ENCODE measurements at places on chromosomes 3 and 15. TPM values are rescaled to one million over a fixed set of nuclear protein-coding genes. Genes with fewer than 3 reads are reported as not detected.

Gene VGLL3
- total RNA-seq: 1.2 TPM

Gene SLC28A2
- total RNA-seq: not detected

Gene GPR149
- 7.7 TPM for total RNA-seq

Gene NUP210
- total RNA-seq: 6.5 TPM

Gene DIS3L
- 43.2 TPM for total RNA-seq

Gene RASGRF1
- total RNA-seq: 4.5 TPM

Gene PFKFB4
- total RNA-seq: 22.0 TPM

Gene RARRES1
- 4.5 TPM for total RNA-seq

Gene KCNH8
- 11.0 TPM for total RNA-seq

Gene IQCH
- total RNA-seq: 2.9 TPM

Gene FBXW12
- total RNA-seq: 1.6 TPM

DNA sequence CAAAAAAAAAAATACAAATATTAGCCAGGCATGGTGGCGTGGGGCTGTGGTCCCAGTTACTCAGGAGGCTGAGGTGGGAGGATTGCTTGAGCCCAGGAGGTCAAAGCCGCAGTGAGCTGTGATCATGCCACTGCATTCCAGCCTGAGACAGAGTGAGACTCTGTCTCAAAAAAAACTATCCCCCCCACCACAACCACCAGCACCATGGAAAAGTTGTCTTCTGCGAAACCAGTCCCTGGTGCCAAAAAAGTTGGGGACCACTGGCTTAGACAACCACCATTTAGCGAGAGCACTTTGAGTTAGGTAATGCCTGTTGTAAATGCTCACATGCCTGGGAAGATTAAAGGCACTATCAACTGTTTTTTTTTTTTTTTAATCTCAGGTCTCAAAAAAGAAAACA is 15.4 kb downstream of the ARHGAP31 start:
- no peak for DNase-seq

DNA sequence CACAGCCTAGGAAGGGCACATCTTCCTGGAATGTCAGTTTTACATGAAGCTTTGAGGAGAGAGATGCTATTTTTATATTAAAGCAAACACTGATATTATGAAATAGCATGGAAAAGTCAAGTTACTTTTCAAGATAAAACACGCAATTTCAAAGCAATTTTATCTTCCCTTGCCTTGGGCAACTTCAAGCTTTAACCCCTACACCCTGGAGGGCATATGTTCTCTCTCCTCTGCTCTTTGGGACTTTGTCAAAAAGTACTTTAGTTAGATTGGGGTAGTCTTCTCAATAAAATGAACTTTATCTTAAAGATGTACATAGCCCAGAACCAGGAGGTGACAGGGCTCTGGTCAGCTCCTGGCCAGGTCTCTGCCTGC is 86.9 kb upstream of the PLXNA1 start:
- no peak for DNase-seq

- no peak for DNase-seq
These were observed 6.8 kb downstream of the NEIL1 start for GRCh38 chr15:75353604-75354003.

DNA sequence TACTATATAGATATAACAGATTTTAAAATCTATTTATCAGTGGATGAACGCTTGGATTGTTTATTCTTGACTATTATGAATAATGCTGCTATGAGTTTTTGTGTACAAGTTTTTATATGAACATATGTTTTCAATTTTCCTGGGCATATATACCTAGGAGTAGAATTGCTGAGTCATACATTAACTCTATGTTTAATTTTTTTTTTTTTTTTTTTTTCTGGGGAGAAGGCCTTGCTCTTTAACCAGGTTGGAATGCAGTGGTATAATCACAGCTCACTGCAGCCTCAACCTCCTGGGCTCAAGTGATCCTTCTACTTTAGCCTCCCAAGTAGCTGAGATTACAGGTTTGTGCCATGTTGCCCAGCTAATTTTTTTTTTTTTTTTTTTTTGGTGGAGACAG is 9.1 kb downstream of the CIDEC start:
- no peak for DNase-seq

- DNase-seq: no peak
These were observed 64.6 kb upstream of the FHIT start for GRCh38 chr3:61315871-61316270.

GRCh38 chr3:157465741-157466140 is 29.1 kb downstream of the PTX3 start:
- DNase-seq: no peak

GRCh38 chr3:128123538-128124368 is at the start of gene RUVBL1:
Gene RUVBL1 (minus strand): TSS chr3:128123812. CDS start chr3:128123724, 88 bp downstream.
- peak; percentile 97 for DNase-seq

GRCh38 chr3:30170681-30171438 is 435.5 kb upstream of the TGFBR2 start:
- DNase-seq: no peak

DNA sequence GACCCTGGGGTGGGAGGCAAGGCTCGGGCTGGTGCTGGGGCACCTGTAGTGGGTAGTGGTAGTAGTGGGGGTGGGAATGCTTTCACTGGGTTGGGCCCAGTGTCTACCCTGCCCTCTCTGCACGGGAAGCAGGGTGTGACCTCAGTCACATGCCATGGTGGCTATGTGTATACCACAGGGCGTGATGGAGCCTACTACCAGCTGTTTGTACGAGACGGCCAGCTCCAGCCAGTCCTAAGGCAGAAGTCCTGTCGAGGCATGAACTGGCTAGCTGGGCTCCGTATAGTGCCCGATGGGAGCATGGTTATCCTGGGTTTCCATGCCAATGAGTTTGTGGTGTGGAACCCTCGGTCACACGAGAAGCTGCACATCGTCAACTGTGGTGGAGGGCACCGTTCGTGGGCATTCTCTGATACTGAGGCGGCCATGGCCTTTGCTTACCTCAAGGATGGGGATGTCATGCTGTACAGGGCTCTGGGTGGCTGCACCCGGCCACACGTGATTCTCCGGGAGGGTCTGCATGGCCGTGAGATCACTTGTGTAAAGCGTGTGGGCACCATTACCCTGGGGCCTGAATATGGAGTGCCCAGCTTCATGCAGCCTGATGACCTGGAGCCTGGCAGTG is 5.2 kb downstream of the DALRD3 start:
- no peak for DNase-seq

GRCh38 chr3:72753495-72753894 is 94.8 kb downstream of the SHQ1 start:
- no peak for DNase-seq

GRCh38 chr15:91853948-91854638 is 585 bp downstream of the SLCO3A1 start:
- DNase-seq: peak; percentile 66

DNA sequence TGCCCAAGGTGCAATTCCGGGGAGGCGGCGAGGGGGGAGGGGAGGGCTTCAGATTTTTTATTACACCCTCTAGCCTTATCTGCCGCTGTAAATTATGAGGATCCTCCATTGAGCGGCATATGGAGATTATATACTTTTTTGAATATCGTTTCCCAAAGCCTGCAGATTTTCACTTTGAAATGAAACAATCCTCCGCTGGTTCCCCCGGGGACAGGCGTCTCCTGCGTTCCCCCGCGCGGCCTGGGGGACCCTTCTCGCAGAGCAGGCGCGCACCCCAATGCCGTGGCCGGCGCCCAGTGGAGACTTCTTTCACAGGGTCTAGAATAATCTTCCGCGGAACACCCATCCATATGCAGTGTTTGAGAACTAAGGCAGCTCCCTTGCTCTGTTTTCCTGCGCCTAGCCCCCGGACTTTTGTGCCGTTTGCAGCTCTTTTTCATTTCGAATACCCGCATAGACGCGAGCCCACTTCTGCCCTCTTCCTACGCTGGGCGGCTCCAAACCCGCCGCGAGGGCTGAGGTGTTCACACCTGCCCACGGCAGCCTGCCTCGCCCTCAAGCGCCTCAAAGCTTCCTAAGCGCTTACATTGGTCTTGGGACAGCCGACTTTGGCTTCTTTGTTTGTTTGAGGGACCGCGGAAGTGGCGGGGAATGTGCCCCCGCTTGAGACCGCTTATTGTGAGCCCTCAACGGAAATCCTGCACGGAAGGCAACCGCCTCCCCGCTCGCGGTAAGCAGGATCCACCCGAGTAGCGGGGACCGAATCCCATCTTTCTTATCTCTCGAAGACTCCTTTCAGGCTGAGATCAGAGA is 7.5 kb downstream of the SOX14 start:
- no peak for DNase-seq

DNA sequence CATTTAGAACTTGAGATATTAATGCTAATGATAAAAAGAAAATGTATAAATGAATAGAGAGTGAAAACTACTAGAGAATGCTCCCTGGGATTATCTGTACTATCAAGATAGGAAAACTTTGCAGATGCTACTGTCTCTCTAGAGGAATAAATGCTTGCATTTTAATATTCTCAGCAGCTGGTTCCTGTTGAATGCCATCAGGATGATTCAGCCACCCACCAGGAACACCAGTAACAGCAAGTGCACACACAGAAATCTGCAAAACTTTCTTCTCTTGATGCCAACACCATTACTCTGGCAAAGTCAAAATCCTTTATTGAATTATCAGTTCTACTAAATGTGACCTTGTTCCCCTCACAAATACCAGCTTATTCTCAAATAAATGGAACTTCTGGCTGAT is 148.4 kb downstream of the TIGIT start:
- DNase-seq: no peak

- no peak for DNase-seq
These were observed 59.1 kb upstream of the TOP2B start for GRCh38 chr3:25723802-25724201.

DNA sequence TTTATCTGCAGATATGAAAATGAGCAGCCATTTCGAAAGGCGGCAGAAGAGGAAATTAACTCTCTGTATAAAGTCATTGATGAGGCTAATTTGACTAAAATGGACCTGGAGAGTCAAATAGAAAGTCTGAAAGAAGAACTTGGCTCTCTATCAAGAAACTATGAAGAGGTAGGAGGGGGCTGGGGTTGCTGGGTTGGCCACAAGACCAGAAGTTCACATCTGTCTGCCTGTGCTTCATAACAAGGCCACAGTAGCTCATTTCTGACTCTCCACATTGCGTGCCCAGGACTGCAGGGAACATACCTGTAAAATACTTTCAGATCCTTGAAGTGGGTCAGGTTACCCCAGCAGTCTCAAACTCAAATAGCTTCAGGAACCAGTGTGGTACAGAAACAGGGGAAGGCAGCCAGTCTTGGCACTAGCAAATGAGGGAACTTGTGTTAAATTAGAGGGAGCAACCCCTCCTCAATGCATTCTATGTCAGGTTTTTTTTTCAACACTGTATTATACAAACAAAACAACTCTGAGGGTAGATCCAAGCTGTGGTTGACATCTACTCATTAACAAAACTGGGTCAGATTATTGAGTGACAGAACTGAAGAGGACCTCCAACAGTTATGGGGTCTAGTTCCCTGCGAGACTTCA is 48.7 kb downstream of the BFSP2 start:
- no peak for DNase-seq

DNA sequence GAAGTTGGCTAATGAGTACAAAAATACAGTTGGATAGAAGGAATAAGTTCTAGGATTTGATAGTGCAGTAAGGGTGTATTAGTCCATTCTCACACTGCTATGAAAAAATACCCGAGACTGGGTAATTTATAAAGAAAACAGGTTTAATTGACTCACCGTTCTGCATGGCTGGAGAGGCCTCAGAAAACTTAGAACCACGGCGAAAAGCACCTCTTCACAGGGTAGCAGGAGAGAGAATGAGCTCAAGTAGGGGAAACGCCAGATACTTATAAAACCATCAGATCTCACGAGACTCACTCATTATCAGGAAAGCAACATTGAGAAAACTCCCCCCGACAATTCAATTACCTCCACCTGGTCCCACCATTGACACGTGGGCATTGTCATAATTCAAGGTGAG is 483.3 kb downstream of the TUSC7 start:
- no peak for DNase-seq

- no peak for DNase-seq
These were observed 302.9 kb downstream of the TLE3 start for GRCh38 chr15:69794645-69795469.

GRCh38 chr3:111923806-111924205 is 55.0 kb upstream of the ABHD10 start:
- DNase-seq: no peak

Data from frontal cortex (tissue), 4 donors.